Left lung (tissue), 14 donors: ENCODE measurements at places on chromosomes 11 and 22. TPM values are rescaled to one million over a fixed set of nuclear protein-coding genes. Genes with fewer than 3 reads are reported as not detected.

The RBMXL2 gene
- total RNA-seq, result not detected

GRCh38 chr11:87036756-87037449, 831 bp upstream of the TMEM135 start:
- DNase-seq, result no peak

GRCh38 chr22:50698546-50698945, 25.9 kb downstream of the SHANK3 start:
- no peak for DNase-seq

GRCh38 chr11:69702769-69703452, 911 bp downstream of the FGF19 start:
- DNase-seq, result no peak

GRCh38 chr22:49825436-49825835, 2.2 kb downstream of the BRD1 start:
- DNase-seq, result no peak

- no peak for DNase-seq
Observed at GRCh38 chr11:14111496-14111895, 149.0 kb downstream of the SPON1 start.
